ENCODE measurements at places on chromosomes 7 and 10.
A peak's percentile ranks its signal among the peaks of the same experiment; 100 is the strongest.

GRCh38 chr7:48090095-48090805, 1.2 kb downstream of the UPP1 start:
- peak; percentile 51 for DNase-seq

DNA sequence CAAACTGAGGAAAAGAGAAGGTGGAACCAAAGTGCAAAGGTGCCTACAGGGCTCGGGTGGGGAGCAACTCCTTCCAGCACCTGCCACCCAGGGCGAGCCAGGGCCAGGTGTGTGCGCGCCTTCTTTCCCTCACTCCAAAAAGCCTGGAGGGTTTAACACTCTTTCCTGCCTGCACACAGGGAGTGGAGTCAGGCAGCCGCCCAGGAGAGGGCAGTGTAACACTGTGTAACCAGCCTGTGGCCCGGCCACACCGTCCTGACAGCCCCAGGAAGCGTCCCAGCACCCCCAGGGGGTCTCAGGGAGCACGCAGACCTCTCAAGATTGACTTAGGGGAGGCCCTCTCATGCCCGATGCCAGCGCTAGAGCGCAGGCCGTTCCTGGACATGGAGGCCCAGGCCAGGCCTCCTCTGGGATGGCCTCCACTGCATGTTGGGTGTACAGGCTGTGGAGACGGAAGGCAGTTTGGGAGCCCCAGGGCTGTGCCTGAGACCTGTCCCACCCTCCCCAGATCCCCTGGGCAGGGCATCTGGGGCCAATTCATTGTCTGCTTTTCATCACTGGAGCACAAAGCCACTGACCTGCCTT, 13.4 kb downstream of the BRI3 start:
- peak; percentile 60 for DNase-seq

GRCh38 chr7:147197006-147197405, 1080.4 kb downstream of the CNTNAP2 start:
- no peak for DNase-seq

- peak; percentile 75 for DNase-seq
Measured at GRCh38 chr10:126087796-126088505, 191.6 kb downstream of the FANK1 start.

DNA sequence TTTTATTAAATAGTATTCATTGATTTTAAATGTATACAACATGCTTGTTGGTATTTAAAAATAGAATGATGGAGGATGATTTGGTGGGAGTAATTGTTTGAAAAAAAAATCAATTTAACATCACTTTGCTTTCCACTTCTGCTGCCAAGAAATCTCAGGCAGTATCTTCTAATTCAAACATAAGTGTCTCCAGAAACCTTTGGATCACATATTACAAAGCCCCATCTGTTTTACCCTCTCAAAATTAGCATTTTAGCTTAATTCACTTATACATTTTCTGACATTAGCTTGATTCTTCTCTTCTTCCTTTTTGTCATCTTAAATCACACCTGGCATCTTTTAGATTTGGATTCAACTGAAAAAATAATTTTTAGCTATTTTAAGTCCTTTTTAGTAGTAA, 72.9 kb upstream of the KMT2C start:
- no peak for DNase-seq

DNA sequence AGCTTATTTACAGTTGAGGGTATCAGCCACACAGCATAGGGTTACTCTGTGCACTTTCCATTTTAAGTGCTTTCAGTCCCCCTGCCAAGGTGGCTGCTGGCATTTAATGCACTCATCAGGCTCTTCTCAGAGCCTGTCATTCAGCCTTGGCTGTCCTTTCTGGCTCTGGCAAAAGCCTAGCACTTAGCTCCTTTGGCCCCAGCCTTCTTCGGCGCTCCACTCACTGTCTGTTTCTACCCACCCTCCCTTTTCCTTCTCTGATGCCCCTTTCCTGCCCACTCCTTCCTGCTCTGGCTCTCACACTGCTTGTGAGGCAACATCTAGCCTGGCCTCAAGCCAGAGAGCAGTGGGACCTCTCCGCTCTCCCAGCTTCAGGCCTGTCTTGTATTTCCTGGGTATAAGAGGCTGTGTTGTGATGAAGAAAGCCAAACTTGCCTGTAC, 60.2 kb downstream of the WIPF3 start:
- peak; percentile 50 for DNase-seq

GRCh38 chr7:18420748-18421147, 74.8 kb upstream of the HDAC9 start:
- peak; percentile 35 for DNase-seq

DNA sequence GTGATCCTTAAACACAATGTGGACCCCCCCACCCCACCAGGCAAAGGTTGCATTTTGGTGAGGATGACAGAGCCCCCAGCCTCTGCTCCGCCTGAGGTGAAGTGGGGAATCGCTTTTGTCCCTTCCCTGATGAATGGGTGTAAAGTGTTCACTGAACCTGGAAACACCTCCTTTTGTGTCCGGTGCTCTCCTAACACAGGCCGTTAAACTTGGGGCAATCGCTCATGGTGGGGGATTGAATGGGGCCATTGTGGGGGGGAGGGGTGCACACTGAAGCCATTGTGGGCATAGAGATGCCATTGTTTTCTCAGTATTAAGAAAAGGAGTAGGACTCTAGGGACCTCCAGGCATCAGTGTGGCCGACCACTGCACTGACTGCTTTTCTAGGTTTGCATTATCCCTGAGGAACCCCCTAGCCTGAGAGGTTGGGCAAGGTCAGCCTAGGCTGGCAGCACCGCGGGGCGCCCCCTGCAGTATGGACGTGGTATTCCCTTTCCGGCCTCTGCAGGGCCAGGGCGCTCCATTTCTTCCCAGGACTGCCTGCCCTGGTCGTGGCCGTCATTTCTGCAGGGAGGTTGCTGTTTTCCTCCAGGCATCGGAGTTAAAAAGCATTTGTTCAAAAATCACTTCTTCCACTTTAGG, 158.3 kb downstream of the TCF7L2 start:
- no peak for DNase-seq

DNA sequence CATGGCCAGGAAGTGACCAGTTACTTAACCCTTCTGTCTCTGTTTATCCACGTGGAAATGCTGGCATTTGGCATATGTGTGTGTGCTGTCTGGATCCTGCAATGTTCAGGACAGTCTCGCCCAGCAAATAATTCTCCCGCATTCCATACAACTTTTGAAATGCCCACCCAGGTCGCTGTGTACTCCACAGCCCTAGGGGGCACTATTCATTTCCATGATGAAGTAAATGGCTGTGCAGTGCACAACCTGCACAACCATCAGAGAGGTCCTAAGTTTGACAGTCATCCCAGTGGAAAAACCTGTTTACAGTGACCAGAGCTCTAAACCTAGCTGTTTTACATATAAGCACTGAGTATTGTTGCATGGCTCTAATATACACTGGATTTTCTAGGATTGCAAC, 38.1 kb downstream of the ZNF503 start:
- DNase-seq, result no peak

DNA sequence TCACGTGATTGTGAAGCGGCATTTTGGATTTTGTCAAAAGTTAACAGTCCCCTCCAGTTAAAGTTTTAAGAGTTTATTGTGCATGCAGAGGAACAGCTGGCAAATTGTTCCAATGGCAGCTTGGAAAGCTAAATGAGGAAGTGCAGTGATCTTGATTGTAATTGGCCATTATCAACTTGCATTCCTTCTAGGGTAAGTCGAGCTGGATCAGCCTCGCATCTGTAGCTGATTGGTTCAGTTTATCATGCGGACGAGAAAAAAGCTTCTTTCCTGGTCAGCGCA, 566 bp downstream of the ZNF789 start:
- DNase-seq, result peak; percentile 79

DNA sequence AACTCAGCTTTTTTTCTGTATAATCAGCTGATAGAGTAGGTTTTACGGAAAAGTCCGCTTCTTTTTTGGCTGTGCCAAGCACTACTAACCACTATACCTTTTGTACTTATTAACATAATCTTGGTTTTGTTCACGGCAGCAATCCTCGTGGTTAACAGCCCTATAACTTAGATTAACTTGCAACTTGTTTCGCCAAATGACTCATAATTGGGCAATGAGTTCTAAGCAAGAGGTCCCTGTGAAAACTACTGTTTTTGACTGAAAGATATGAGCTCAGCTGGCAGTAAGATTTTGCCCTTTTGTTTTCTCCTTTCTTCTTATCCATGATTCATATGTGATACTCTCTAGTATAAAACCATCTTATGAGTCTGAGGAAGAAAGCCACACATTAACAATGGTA, 345.0 kb upstream of the PCDH15 start:
- no peak for DNase-seq

- DNase-seq, result peak; percentile 52
Measured at GRCh38 chr10:114703377-114704107, 45.5 kb upstream of the ABLIM1 start.

DNA sequence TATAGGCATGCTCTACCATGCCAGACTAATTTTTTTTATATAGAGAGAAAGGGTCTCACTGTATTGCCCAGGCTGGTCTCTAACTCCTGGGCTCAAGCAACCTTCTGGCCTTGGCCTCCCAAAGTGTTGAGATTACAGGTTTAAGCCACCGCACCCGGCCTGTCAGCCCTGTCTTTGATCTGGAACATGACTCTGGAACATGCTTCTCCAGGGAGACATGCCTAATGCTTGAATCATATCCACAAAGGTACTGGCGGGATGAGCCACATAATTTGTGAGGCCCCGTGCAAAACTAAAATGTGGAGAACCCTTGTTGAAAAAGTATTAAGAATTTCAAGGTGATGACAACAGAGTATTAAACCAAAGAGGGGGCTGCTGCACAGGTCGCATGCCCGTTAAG, 282.8 kb downstream of the ARHGAP12 start:
- DNase-seq, result peak; percentile 19

GRCh38 chr7:8490391-8491045, 57.1 kb downstream of the NXPH1 start:
- no peak for DNase-seq

- peak; percentile 58 for DNase-seq
Measured at GRCh38 chr10:61052469-61053205, 108.7 kb upstream of the RHOBTB1 start.

- DNase-seq, result peak; percentile 5
Measured at GRCh38 chr7:28957064-28957750, 923 bp downstream of the TRIL start.

- no peak for DNase-seq
Measured at GRCh38 chr10:95309958-95310357, 19.2 kb upstream of the PDLIM1 start.

GRCh38 chr10:6140141-6140841, 51.5 kb downstream of the RBM17 start:
- DNase-seq, result no peak

- DNase-seq, result peak; percentile 52
Measured at GRCh38 chr7:70694434-70694970, 437.4 kb upstream of the GALNT17 start.

- DNase-seq, result peak; percentile 78
Measured at GRCh38 chr10:122861711-122862161, 16.1 kb upstream of the CUZD1 start.

DNA sequence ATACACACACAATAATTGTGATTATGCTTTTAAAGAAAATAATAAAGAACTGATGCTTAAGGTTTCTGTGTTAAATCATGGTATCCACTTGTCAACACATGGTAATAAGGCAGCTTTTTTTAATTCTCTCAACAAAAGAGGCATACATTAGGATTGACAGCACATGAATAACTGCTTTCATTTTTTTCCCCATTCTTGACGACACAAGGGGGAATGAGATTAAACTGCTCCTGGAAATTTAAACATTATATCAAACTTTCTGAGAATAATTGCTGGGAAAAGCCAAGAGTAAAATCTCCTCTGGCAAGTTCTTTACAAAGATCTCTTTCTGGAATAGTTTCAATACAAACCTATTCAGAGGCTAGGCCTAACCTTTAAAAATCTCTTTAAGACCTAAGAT, 99.0 kb upstream of the GPR22 start:
- DNase-seq, result no peak

DNA sequence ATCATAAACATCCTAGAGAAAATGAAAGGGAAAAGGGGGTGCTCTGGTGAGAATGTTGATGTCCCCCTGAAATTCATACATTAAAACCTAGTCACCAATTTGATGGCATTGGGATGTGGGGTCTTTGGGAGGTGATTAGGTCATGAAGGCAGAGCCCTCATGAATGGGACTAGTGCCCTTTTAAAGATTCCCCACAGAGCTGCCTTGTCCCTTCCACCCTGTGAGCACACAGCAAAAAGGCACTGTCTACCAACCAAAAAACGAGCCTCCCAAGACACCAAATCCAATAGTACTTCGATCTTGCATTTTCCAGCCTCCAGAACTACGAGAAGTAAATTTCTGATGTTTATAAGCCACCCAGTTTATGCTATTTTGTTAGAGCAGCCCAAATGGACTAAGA, 47.6 kb downstream of the OSBPL3 start:
- DNase-seq, result no peak

DNA sequence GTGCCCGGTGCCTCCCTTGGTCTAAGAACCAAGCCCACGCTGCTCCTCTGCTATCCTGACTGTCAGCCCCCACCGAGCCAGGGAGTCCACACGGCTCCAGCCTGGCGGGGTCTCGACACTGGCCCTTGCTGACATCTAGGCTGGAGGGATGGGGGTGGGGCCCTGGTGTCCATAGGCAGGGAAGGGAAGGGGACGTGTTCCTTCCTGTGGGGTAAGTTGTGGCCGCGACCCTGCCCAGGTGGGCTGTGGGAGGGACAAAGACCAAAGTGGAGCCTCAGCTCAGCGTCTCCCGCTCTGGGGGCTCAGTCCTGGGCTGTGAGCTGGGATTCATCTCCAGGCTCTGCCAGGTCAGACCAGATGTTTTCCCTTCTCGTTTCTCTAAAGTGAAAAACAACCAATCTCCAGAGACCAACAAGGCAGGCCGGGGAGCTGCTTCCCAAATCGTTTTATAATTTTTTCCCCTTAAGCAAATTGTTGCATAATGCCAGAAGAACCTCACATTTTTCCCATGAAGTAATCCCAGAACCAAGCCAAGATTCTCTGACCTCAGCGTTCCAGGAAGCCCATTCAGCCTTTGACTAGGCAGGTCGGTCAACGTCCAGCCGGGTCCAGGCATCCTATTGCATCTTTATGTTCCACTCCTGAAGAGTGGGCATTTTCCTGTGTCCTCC, 101.2 kb downstream of the RGS10 start:
- DNase-seq, result peak; percentile 95

- no peak for DNase-seq
Measured at GRCh38 chr7:115634633-115635032, 395.9 kb downstream of the TFEC start.
